Upper lobe of right lung (tissue), 1 donor: ENCODE measurements at places on chromosomes 11 and 22. TPM values are rescaled to one million over a fixed set of nuclear protein-coding genes. Genes with fewer than 3 reads are reported as not detected.

GRCh38 chr11:83480811-83481210 lies 194.6 kb upstream of the CCDC90B start:
- no peak for DNase-seq

DNA sequence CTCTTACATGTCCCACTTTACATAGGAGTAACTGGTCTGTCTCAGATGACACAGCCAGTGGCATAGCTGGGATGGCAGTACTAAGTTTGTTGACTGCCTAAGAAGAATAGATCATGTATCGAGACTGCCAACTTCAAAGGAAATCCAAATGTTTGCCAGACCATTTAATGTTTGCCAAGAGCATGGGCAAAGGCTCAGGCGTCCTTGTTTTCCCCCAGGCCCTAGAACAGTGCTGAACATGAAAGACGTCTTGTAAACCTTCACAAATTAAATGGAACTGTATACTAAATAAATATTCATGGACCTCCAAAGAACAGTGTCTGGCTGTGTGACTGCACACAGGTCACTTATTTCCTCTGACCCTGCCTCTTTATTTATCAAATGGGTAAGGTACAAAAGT lies 234.7 kb upstream of the CCDC90B start:
- DNase-seq, result no peak

GRCh38 chr11:60566776-60567175 lies 51.6 kb downstream of the MS4A13 start:
- DNase-seq, result no peak

SCGB1D2 gene
- total RNA-seq, result not detected

ACAD8 gene
- total RNA-seq, result 44.8 TPM
